CD14-positive monocyte (primary cell): ENCODE measurements at places on chromosomes 5 and 9.
A peak's percentile ranks its signal among the peaks of the same experiment; 100 is the strongest.

DNA sequence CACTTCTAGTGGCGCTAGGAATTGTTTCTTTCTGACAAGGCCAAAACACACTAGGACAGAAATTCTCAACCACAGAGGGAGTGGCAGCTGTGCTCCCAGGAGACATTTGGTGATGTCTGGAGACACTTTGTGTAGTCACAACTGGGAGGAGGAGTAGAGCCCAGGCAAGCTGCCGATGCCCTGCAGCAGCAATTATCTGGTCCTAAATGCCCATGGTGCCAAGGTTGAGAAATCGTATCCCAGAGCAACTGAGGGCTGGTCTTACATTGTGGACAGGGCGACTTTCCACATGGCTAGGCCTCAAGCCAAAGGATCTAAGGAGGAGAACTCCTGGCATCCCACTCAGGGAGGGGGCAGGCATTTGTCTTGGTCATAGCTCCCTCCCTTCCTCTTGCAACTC, 259.9 kb downstream of the GADD45G start:
- DNase-seq: no peak

DNA sequence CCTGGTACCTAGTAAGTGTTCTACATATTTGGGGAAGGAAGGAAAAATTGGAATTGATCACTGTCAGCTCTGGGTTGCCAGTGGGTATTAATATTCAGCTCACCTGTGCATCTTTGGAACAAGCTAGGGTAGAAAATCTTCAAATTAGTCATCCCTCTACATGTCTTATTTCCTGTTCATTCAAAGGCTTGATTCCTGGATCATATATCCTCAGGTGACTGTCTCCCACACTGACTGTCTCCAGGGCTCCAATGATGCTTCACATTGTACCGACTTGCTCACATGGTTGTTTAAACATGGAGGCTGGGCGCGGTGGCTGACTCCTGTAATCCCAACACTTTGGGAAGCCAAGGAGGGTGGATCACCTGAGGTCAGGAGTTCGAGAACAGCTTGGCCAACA, 11.6 kb upstream of the SUSD1 start:
- no peak for DNase-seq

DNA sequence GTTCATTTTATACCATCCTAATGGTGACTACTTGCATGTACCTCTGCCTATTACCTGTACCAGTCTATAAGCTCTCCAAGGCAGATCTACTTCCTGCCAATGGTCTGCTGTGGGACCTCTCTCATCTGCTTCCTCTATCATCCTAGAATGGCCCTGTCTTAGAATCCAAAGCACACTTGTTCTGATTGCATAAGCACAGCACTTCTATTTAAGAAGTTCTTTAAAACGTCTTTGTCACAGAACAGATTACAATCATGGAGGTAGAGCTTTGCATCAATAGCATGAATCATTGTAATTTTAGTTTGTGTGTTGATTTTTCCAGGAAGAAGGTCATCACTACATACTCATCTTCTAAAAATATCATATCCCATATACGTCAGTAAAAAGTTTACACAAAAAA, 131.8 kb upstream of the ACOT12 start:
- DNase-seq: peak; percentile 26

DNA sequence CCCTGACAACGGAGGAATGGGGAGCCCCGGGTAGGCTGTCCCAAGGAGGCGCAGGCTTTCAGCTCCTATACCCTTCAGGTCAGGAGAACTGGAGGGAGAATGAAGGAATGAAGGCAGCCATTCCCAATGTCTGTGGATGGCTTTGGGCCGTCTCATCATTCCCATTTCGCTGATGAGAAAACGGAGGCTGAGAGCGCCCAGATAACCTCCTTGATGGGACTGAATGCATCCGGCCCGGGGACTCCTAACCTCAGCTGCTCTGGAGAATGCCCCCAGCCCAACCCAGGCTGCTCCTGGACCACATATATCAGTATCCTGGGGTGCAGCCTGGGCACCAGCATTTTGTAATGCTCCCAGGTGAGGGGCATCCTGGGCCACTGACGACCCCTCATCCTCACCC, 52.6 kb upstream of the RNU6ATAC start:
- no peak for DNase-seq

DNA sequence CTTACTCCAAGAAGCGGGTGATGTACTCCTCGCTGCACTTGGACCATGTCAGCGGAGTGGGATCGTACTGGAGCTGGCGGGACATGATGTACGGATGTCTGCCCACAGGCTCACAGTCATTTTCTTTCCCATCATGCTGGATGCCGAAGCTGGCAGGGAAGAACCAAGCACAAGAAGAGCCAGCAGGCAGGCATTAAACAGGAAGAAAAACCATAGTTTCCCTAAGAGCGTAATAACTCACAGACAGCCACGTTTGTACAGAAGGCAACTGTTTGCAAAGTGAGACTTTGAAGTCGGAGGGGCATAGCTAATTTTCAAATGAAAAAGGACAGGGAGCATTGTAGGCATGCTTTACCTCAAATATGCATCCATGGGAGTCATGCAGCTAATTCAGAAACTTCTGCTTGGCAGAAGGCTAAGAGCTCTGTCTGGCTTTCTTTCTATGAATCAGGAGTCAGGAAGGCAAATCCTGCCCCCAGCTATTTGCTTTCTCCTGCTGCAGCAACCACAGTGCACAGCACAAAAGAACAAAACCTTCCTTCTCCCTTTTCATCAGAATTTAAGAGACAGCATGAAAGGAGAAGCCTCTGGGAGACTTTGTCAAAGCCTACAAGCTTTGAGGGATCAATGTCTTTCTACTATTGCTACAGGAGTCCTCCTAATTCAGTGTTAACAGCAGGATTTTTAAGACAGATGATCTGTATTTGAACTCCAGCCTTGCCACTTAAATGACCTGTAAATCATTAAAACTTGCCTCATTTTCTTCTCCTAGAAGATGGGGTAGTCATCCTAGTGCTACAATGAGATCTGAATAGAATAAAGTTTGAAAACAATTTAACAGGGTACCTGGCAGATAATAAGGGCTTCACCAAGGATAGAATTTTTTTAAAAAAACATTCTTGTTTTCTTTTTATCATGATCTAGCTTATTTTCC, 209.1 kb downstream of the TARS1 start:
- no peak for DNase-seq

DNA sequence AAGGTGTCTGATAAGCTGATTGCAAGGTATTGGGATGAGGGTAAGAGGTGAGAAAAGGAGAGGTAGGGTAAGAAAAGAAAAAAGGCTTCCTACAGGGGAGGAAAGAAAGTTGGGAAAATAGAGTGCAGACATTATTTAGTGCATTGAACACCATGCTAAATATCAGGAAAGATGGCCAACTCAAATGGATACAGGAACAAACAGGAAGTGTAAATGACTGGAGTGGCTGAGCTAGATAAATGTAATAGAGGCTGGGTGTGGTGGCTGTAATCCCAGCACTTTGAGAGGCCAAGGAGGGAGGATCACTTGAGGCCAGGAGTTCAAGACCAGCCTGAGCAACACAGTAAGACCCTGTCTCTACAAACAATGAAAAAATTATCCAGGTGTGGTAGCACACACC, 32.2 kb downstream of the OTP start:
- DNase-seq: no peak

DNA sequence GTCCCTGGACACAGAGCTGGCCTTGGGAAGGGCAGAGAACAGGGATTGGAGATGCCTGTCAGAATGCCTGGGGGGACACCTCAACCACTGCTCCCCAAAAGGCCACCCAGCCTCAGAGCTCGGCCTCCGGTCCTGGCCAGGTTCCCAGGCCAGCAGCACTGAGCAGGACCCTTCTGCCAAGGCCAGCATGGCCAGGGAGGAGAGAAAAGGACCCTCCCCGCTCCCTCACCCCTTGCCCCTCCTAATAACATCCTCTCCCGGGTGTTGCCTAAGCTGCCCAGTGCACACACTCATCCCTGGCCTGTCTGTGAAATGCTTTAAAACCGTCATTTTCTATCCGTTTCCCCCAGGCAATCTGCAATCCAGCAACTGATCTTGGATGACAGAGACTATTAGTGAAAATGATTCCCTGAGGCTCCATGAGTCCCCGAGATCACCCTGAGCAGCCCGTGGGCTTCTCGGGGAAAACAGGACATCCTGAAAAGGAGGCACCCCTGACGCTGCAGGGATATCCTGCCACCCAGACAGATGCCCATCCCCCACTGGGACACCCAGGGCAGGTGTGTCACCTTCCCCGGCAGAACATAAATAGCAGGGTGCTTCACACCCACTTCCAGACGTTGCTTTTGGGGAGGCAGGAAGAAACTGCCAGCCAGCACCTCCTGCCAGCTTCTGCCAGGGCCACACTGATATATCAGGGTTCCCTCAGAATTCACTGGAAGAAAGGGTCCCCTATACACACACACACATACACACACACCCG, 75.3 kb downstream of the ADAMTS2 start:
- DNase-seq: no peak

DNA sequence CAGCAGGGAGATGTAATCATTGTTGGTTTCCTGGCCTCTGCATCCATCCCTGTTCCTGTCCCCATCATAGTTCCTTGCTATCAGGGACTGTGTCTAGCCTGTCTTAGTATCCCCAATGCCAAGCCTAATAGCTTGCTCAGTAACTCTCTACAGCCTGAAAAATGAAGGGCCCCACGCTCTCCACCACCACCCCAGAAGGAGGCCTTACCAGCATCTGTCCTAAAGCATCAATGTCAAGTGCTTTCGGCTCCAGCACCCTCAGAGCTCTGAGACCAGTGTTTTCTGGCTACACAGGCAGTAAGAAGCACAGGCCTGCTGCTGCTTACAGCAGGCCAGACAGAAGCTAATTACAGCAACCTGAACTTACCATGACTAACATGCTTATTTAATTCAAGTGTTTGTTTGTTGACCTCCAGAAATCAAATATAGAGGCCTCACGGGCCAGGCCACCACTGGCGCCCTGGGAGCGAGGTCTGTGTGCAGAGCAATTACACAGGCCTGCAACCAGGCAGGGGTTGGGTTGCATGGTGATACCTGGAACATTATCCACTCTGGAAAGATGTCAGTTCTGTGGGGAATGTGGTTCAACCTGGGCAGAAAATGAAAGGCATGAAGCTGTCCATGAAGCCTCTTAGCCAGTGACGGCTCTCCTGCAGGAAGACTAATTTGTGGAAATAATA, 124.3 kb downstream of the SLC1A3 start:
- DNase-seq: no peak

DNA sequence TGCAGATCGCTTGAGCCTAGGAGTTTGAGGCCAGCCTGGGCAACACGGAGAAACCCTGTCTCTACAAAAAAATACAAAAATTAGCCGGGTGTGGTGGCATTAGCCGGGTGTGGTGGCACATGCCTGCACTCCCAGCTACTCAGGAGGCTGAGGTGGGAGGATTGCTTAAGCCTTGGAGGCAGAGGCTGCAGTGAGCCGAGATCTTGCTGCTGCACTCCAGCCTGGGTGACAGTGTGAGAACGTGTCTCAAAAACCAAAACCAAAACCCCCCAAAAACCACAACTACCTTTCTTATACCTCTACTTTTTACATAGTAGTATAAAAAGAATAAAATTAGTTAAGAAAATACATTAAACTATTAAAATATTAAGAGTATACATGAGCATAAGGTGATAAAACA, 121.2 kb downstream of the RAPGEF6 start:
- DNase-seq: no peak

GRCh38 chr5:1333986-1334385, 10.9 kb downstream of the CLPTM1L start:
- DNase-seq: no peak

GRCh38 chr5:174309131-174309795, 263.8 kb downstream of the NSG2 start:
- DNase-seq: no peak

DNA sequence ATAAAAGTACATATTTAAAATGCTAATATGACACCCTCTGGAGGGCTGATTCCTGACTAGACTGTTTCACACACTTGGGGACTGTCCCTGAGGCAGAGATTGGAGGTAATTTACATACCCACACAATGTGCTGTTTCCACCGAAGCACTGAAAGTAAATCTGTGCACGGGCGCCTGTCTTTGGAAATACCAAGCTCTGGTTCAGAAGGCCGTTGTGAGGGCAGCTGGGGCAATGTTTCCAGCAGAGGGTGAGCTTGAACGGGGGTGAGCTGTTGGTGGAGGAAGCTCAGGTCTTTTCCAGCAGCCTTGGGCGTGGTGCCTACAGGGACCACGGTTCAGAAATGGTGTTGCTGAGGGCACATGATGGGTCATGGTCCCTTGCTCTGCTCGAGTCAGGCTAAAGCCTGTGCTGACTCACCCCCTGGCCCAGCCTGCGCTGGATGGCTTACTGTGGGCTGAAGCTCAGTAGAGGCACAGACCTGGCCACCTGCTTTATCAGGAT, 25.8 kb upstream of the HMCN2 start:
- no peak for DNase-seq

DNA sequence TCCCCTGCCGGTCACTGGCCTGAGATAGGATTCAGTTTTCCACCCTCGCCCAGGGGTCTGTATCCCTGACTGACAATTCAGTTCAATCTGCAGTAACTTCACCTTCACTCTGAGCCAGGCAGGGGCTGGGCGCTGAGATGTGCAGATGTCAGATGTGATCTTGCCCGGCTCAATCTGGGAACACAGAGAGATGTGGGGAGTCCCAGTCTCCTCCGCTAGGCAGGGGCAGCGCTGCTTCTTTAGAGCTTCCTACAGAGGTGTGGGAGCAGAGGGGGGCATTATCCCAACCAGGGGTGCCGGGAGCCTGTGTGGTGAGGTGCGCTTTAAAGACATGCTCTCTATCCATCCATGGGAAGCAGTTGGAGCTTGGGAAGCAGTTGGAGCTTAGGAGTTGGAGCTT, 14.6 kb downstream of the TMOD1 start:
- DNase-seq: no peak

GRCh38 chr5:19334278-19334677, 653.7 kb downstream of the CDH18 start:
- no peak for DNase-seq

DNA sequence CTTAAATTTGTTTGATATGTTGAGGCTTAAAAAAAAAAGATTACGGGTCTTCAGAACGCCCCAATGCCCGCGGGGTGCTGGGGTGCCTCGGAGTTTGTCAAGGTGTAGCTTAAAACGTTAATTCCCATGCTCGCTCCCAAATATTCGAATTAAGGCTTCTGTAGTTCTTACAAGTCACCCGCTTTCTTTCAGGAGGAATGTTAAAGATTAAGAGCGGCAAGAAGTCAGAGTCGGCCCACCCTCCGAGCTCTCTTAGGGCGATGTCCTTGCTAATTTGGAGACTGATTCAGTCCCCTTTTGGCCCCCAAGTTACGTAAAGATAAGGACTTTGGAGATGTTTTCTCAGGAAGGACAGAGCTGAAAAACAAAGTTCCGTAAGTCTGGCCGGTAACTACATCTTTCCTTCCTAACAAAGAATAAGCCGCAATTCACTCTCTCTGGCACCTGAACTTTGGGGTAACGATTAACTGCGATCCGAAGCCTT, 746 bp upstream of the NPM1 start:
- DNase-seq: no peak

- DNase-seq: no peak
Measured at GRCh38 chr9:841371-842209, at the start of gene DMRT1. Gene DMRT1, plus strand, starts transcription at chr9:841697. Its CDS starts 142 bp downstream, at chr9:841839.

- no peak for DNase-seq
Measured at GRCh38 chr5:62029303-62029702, 276.7 kb upstream of the KIF2A start.

GRCh38 chr5:124741711-124742496, 4.5 kb downstream of the ZNF608 start:
- DNase-seq: no peak

- no peak for DNase-seq
Measured at GRCh38 chr9:29203244-29203930, 1630.1 kb upstream of the C9orf72 start.
